CD8-positive, alpha-beta memory T cell (primary cell): ENCODE measurements at places on chromosomes 2 and 18. TPM values are rescaled to one million over a fixed set of nuclear protein-coding genes. Genes with fewer than 3 reads are reported as not detected.

DNA sequence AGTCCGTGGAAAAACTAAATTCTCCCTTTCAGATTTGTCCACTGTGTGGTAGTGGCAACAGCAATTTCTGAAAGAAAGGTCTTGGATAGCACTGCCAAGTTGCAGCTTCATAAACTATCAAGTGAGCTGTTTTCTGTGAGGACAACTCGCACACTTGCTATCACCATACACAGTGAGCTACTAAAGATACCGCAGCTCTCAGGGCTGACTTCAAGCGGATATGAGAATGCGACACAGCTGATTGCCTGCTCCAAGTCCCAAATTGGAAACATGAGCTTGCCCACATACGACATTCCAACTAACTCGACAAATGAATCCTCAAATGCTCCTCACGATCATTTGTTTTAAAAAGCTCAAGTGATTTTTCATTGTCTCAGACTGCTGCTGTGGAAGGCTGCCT, 46.2 kb downstream of the E2F6 start:
- no peak overlapping the region for H3K4me3 ChIP-seq
- H3K36me3 ChIP-seq: no peaks in the 10 kb centered on the region

DNA sequence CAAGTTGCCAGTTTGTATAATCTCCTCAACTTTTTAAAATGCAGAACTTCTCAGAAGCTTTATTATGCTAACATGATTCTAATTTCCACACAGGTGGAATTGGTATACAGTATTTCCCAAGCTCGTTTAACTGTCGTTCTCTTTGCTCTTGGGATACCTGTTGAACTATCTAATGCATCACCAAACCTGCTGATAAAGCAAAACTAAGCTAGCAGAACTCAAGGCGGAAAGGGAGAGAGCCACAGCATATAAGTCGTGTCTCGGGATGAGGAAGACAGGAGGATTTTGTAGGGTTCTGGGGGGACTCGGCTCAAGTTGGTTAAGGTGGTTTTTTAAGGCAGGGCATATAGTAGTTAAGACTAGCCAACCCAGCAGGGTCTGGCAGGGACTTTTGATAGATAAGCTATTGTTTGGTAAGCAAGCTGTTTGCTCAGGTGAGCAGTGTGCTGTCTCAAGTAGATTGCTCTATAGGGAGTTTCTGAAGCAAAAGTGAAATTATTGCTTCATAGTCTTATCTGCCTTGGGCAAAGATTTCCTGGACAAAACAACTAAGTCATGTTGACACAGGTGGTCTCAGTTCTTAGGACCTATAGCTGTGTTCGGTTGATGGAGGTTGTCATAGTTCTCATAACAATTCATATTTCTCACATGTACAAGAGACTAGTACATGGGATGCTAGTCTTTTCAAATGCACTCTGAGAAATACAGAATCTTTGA, 28.2 kb upstream of the CHRNA1 start:
- no peaks in the 10 kb centered on the region for H3K36me3 ChIP-seq
- H3K4me3 ChIP-seq: no peak overlapping the region
- no peaks in the 10 kb centered on the region for H3K27me3 ChIP-seq
- no peak for DNase-seq

TCF23 gene
- not detected for total RNA-seq

HTRA2 gene
- 81.0 TPM for total RNA-seq

PLGLB1 gene
- total RNA-seq: 4.4 TPM

WDR7 gene
- total RNA-seq: 20.5 TPM

DNA sequence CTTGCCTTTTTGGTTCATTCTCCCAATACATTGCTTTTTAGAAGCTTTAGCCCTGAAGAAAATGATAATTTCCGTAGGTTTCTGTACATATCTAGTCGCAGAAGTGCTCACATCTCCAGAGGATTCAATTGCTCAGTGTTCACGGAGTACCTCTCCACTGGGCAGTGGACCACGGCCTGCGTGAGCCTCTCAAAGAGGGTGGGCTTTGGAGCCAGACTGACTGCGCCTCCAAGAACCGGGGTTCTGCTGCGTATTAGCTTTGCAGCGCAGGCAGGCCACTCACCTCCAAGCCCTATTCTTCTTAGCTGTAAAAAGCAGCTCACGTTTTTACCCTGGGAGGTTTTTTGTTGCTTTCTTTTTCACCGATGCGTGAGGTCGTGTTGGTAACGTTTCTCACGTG, 35.4 kb downstream of the NTSR2 start:
- no peaks in the 10 kb centered on the region for H3K36me3 ChIP-seq
- no peak overlapping the region for H3K27ac ChIP-seq
- no peak overlapping the region for H3K4me3 ChIP-seq
- DNase-seq: no peak
- no peaks in the 10 kb centered on the region for H3K27me3 ChIP-seq

DNA sequence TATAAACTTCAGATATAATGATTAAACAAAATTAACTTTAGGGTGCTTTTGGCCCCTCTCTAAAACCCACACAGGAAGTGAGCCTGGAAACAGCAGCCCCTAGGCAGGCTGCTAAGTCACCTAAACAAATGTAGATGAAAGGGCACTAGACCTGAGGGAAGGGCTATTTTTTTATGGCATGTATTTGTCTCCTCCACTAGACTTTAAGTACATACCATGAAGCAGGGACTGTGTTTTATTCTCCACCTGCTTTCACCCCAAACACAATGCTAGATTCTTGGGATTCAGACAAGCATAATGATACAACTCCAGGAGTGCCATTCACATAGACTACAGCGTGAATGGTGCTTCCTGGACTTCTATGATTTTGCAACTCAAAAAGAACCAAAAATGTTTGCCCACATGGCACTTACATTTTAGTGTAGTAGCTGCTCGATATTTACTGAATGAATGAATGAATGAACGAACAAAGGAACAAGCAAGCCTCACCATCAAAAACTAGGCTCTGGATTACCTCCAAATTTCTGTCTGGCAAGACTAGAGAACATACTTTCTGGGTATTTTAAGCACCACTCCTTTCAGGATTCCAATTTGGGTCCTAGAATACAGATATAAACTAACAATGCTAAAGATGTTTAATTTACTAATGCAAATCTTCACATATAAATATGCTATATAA, 10.1 kb downstream of the ATAD2B start:
- peaks cover 19% of the 10 kb centered on the region for H3K4me1 ChIP-seq
- H3K36me3 ChIP-seq: no peaks in the 10 kb centered on the region
- no peaks in the 10 kb centered on the region for H3K27me3 ChIP-seq
- no peak for DNase-seq
- H3K27ac ChIP-seq: no peak overlapping the region
- H3K4me3 ChIP-seq: no peak overlapping the region

C2orf92 gene
- total RNA-seq: 4.6 TPM

RGPD4 gene
- 0.72 TPM for total RNA-seq

- H3K4me3 ChIP-seq: no peak overlapping the region
- no peak overlapping the region for H3K27ac ChIP-seq
- no peak for DNase-seq
- H3K27me3 ChIP-seq: no peaks in the 10 kb centered on the region
- no peaks in the 10 kb centered on the region for H3K4me1 ChIP-seq
Observed at GRCh38 chr2:40665493-40666232, 213.8 kb upstream of the SLC8A1 start.

SERPINB13 gene
- not detected for total RNA-seq

DNA sequence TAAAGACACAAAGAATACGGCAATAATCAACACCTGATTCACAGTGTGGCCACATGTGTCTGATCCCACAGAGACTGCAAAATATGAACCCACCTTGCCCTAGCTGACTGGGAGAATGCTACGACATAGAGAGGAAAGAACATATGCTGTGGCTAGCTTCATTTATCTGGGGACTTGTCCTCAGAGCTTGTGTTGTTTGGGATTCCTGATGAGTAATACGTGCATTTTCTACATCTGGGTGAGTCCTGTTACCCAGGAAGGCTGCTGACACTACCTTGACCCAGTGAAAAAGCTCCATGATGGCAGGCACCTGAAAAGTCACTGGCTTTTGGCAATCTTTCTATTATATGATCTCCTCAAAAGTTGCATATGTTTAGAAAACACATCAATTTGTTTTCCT, 427.7 kb upstream of the LYPD1 start:
- no peak overlapping the region for H3K4me3 ChIP-seq
- no peaks in the 10 kb centered on the region for H3K36me3 ChIP-seq
- DNase-seq: no peak
- no peak overlapping the region for H3K27ac ChIP-seq

CTLA4 gene
- total RNA-seq: 37.7 TPM

DNA sequence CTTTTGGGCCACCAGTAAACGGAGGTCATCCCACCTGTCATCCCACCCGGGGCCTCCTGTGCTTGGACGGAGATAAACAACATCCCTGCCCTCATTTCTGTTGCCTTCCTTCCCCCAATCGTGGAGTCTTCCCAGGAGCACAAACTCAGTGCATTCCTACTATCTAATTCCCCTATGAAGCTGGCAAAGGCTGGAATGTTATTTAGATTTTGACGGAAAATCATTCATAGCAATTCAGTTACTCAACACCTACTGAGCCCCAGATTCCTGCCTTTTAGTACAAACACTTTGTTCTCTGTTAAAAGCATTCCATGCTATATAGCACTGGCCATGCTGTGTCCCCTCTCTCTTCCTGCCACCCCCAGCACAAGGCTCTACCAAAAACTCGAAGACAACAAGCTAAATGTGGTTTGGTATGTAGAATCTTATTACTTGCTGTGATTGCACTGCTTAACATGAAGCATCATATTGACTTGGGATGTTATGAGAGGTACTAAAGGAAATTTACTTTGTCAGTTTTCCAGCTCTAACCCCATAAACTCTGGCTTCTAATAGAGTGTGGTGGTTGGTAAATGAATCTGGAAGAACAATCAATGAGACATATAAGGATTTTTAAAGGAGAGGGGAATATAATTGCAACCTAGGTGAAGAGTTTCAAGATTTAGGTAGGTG, 32.3 kb upstream of the IMPA2 start:
- H3K36me3 ChIP-seq: no peaks in the 10 kb centered on the region
- H3K27ac ChIP-seq: no peak overlapping the region
- DNase-seq: no peak
- no peak overlapping the region for H3K4me3 ChIP-seq
- H3K27me3 ChIP-seq: no peaks in the 10 kb centered on the region
- peaks cover 9% of the 10 kb centered on the region for H3K4me1 ChIP-seq

DNA sequence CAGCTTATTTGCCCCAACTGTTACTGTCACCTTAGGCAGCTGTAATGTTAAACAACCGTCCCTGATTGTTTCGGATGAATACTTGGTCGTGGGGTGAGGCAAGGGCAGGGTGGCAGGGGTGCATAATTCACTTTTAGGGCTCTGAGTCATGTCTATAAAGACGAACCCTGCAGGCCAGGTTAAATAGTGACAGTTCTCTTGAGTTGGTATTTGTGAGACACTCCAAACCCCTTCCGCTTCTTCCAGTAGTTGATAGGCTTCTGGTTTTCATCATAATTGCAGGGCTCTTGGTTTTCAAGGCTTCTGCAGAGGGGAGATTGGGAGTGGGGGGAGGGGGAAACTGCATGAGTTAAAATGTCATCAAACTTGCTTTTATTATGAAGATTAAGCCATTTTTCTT, 97.2 kb upstream of the TSPYL6 start:
- H3K4me1 ChIP-seq: no peaks in the 10 kb centered on the region
- H3K27me3 ChIP-seq: no peaks in the 10 kb centered on the region
- no peak for DNase-seq

- H3K4me3 ChIP-seq: no peak overlapping the region
- DNase-seq: no peak
- H3K4me1 ChIP-seq: no peaks in the 10 kb centered on the region
- peaks cover 3% of the 10 kb centered on the region for H3K27me3 ChIP-seq
- H3K27ac ChIP-seq: no peak overlapping the region
- no peaks in the 10 kb centered on the region for H3K36me3 ChIP-seq
Observed at GRCh38 chr2:98177286-98177685, 90.3 kb downstream of the VWA3B start.

GRCh38 chr2:44016282-44016681, 20.5 kb upstream of the LRPPRC start:
- peak; percentile 6 for DNase-seq
- H3K4me3 ChIP-seq: no peak overlapping the region
- H3K27ac ChIP-seq: no peak overlapping the region
- no peaks in the 10 kb centered on the region for H3K27me3 ChIP-seq

ZNF385B gene
- total RNA-seq: not detected

DNA sequence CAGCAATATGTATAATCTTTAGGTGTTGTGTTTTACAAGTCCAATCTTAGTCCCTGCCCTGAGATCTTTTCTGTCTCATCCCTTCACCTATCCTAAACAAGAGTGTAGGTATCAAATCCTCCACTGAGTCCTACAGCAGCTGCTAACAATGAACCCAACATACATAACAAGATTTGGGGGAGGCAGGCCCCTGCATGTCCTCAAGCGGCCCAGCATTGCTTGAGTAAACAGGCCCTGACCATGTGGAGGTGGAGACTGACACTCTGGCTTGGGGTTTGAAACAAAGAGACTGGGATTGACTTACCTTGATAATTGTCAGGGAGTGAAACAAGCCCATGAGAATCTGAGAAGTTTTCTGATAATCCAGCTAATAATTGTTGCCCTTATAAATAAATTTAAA, 213.4 kb downstream of the STK39 start:
- DNase-seq: no peak
- H3K27ac ChIP-seq: no peak overlapping the region
- no peaks in the 10 kb centered on the region for H3K36me3 ChIP-seq
- no peaks in the 10 kb centered on the region for H3K4me1 ChIP-seq
- no peaks in the 10 kb centered on the region for H3K27me3 ChIP-seq
- no peak overlapping the region for H3K4me3 ChIP-seq

FBXO36 gene
- total RNA-seq: 0.74 TPM

DNA sequence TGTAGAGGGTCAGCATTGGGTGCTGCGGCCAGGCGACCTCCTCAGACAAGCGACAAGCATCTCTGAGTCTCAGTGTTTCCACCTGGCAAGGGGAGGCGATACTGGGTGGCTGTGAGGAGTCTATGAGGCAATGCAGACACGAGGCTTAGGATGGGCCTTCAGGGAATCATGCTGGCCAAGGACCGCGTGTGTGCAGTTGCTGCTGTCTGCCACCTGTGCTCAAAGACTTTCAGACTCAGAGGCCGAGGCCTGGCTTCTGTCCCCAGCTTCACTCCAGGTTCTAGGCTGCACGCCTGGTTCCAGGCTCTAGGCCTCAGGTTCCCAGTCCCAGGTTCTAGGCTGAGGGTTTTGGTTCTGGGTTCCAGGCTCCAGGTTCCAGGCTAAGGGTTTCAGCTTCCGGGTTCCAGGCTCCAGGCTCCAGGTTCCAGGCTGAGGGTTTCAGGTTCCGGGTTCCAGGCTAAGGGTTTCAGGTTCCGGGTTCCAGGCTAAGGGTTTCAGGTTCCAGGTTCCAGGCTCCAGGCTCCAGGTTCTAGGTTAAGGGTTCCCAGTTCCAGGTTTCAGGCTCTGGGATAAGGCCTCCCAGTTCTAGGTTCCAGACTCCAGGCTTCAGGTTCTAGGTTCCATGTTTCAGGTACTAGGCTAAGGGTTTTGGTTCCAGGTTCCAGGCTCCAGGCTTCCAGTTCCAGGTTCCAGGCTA, 14.8 kb downstream of the LRRFIP1 start:
- H3K36me3 ChIP-seq: no peaks in the 10 kb centered on the region
- H3K4me1 ChIP-seq: no peaks in the 10 kb centered on the region
- DNase-seq: no peak
- no peak overlapping the region for H3K27ac ChIP-seq

CAPN14 gene
- 0.31 TPM for total RNA-seq

CYBRD1 gene
- 1.2 TPM for total RNA-seq
